Stimulated activated naive CD8-positive, alpha-beta T cell treated with anti-CD3 and anti-CD28 coated beads, Interleukin-15, Interleukin-2, amounts not matched to agents 100 U/mL and 50 U/mL, for 24 hours (primary cell): ENCODE measurements at places on chromosomes 11 and 22.

- DNase-seq: no peak
Observed at GRCh38 chr11:110434952-110435779, 5.4 kb downstream of the FDX1 start.

GRCh38 chr11:130124096-130124495, 35.5 kb upstream of the ST14 start:
- DNase-seq: no peak

DNA sequence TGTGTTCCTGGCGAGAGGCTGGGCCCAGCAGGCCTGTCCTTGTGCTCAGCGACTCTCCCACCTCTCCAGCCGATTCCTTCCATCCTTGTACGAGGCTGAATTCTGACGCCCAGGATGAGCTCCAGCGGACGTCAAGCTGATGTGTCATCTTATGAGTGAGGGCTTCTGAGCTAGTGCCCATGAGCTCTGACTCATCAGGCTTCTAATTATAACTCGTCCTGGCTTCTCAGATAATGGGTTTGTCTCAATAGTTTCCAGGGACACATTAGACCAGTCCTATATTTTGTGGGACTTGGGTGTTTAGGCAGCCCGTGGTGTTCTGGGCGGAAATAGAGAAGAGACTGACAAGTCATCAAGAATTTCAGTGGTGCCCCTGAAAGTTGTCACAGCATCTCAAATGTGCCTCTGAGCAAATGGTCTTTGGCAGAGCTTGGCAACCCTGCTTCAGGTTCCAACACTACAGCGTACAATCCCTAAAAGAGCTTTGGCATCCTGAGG, 108.2 kb upstream of the CD44 start:
- DNase-seq: no peak

DNA sequence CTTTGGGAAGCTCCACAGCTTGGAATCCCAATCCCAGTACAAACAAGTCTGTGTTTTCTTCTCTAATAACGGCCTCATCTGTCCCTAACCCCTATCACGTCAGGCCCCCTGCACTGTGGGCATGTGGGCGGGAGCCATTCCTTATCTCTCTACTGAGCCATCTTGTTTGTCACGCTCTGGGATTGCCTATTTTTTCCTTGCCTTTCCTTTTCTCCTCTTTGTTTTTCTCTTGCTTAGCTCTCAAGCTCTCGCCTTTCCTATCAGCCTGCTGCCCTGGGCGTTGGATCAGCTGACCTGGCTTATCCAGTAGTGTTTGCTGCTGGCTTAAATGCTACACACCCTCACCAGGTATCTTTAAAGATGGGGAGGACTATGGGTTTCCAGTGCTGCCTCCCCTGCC, 35.8 kb downstream of the ARHGAP1 start:
- DNase-seq: no peak

GRCh38 chr11:19524171-19524671, 188.4 kb upstream of the NAV2 start:
- DNase-seq: no peak

- peak; percentile 43 for DNase-seq
Observed at GRCh38 chr22:35604621-35605368, 12.3 kb downstream of the MB start.

- DNase-seq: no peak
Observed at GRCh38 chr11:9700105-9700801, 36.4 kb downstream of the SWAP70 start.

DNA sequence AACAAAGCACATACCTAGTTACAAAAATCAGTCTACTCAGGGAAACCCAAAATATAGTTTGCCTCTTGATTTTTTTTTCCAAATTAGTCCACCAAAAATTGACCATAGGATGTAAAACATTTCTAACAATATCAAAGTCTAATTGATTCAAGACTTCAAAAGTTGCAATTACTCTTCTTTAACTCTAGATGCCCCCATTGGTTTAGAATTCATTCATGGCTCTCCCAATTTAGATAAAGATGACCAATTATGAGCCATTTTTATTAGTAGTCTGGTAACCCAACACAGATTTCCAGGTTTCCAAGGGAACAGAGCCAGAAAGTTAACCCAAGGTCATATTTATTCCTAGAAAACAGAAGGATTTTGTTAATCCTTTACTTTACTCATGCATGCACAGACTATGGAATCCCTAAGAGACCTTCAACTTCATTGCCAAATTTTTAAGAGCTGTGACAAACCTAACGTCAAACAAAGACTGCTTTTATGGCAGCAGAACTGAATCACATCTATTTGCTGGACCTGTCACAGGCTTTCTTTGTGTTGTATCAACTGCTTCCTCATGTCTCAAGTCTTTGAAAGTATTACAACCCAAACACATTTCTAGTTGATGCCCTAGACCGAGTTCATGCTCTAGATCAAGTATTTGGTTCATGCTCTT, 55.3 kb downstream of the C22orf42 start:
- no peak for DNase-seq

GRCh38 chr11:99901175-99901574, 785.9 kb upstream of the ARHGAP42 start:
- no peak for DNase-seq

GRCh38 chr11:32137263-32137662, 46.4 kb downstream of the RCN1 start:
- no peak for DNase-seq

DNA sequence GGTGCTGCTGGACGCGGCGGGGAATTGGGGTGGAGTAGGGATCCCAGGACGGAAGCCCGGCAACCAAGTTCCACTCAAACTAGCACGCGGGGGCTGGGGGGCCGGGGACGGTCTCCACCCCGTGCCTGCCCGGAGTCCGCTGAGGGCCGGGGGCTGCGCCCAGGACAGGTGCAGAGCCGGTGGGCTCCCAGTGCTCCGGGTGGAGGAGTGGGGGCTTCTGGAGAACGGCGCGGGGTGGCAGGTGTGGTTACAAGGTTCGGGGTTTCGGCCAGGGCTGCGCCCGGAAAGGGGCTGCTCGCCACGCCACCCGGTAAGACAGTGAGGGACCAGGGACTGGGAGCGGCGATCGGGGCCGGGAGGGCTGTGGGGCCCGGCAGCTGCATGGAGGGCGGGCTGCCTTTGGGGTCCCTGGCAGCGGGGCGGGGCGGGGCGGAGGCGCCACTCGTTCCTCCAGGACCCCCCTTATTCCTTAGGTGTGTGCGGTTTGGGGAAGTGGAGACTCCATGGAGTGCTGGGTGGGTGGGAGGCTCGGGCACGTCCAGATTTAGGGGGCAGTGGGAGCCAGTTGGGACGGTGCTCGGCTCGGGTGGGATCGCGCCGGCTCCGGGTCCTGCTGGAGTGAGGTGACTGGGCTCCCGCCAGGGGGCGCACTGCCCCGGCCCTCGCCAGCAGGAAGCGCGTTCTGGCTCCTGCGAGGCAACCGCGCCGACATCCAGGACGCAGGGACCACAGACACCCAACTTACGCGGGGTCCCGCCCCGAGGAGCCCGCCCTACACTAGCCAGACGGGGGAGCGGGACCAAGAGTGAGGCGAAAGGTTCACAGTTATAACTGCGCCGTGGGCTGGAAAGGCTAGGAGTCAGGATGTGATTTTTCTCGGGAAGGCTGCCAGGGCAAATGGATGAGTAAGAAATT, 868 bp downstream of the TSPAN18 start:
- DNase-seq: peak; percentile 86

DNA sequence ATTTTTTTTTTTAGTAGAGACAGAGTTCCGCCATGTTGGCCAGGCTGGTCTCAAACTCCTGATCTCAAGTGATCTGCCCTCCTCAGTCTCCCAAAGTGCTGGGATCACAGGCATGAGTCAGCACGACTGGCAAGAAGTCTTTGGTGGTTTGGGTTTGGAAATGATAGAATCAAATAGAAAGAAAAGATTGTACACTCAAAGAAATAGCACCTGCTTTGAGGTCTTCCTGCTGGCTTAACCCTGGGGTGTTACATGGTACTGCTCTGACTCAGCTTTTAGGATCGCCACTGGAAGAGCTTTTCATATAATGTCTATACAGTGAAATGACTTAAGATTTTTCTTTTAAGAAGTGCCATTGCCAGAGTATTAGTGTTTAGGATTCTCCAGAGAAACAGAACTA, 50.2 kb downstream of the JAM3 start:
- no peak for DNase-seq

DNA sequence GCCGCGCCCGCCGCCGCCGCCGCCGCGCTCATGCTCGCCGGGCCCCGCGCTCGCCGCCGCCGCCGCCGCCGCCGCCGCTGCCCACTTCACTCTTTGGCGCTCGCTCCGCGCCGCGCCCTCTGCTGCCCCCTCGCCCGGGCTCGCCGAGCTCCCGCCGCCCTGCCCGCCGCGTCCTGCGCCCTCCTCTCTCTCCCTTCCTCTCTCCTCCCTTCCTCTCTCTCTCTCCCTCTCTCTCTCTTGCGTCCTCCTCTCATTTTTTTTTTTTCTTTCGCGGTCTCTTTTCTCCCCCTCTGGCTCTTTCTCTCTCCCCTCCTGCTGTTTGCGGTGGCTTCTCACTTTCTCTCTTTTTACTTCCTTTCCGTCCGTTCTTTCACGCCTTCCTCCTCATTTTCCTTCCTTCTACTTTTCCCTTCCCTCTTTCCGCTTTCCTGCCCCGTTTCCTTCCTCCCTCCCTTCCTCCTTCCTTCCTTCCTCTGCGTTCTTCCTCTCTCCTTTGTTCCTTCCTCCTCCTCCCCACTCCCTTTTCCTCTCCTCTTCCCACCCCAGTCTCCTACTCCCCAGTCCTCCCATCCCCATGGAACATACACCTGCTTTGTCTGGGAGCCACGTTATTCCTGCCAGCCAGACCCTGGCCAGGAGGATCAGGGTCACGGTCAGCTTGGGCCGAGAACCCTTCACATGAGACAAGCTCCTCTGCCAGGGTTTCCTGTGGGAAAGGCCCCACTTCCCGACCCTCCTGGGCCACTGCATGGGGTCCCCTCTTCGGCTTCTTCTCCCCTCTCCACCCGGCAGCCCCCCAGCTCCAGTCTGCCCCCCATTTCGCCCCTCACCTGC, 19.3 kb upstream of the SHISAL1 start:
- DNase-seq: peak; percentile 22

GRCh38 chr11:35928688-35929395, 15.0 kb upstream of the LDLRAD3 start:
- DNase-seq: no peak

GRCh38 chr11:68258363-68258765, 13.4 kb downstream of the C11orf24 start:
- DNase-seq: no peak

DNA sequence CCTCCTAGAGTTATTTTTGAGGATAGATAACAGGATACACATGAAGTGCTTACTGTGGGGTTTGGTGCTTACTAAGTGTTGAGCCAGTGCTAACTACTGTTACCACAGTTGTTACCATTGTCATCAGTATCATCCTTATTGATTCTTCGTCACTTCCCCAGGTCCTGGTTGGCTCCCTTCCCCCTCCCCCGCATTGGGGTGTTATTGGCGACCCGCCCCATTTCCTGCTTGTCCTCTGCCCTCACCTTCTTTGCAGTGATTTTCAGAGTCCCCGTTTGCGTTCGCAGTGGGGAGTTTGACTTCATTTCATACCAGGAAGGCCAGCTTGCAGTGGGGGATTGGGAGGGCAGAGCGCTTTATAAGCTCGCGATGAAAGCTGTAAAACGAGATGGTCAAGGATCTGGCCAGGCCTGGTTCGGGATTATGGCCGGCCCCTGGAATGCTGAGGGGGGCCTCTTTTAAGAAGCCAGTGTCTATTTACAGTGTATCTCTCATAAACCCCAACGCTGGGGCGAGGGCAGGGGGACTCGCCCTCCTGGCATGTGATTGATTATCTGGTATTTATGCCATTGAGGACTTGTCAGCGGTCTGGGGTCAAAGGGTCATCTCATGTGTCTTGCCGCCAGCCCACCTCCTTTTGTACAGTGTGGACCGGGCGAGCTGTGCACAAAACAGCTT, 84.6 kb upstream of the NNMT start:
- DNase-seq: no peak

DNA sequence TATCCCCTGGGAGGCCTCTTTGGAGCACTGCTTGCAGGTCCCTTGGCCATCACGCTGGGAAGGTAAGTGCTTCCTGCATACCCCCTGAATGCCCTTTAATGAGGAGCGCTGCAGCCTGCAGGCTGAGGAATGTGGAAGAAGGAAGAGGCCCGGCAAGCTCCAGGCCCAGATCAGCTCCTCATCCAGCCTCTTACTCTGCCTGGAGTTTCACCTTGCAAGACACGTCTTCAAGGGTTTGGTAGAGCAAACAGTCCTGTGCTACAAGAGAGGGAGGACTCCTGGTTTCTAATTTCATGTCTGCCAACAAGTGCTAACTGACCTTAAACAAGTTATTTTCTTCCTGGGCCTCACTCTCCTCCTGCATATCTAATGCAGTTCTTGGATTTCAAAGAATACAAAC, 10.9 kb downstream of the SLC2A11 start:
- DNase-seq: no peak

DNA sequence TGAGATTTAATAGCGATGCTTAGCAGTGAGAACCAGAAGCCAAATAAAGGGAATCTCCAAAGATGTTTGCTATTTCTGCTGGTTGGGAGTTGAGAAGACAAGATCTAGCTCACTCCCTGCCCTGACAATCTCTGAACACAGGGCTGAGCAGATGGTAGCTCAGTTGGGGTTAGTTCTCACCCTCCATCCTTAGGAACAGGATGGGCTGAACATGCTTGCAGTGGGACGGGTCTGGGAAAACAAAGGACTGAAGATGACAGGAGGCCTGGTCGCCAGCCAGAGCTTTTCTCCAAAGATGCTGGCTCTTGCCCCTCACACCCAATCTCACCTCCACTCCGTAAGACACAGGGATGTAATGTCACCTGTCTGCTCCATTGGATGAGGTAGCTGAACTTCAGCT, 72.7 kb downstream of the SC5D start:
- no peak for DNase-seq

DNA sequence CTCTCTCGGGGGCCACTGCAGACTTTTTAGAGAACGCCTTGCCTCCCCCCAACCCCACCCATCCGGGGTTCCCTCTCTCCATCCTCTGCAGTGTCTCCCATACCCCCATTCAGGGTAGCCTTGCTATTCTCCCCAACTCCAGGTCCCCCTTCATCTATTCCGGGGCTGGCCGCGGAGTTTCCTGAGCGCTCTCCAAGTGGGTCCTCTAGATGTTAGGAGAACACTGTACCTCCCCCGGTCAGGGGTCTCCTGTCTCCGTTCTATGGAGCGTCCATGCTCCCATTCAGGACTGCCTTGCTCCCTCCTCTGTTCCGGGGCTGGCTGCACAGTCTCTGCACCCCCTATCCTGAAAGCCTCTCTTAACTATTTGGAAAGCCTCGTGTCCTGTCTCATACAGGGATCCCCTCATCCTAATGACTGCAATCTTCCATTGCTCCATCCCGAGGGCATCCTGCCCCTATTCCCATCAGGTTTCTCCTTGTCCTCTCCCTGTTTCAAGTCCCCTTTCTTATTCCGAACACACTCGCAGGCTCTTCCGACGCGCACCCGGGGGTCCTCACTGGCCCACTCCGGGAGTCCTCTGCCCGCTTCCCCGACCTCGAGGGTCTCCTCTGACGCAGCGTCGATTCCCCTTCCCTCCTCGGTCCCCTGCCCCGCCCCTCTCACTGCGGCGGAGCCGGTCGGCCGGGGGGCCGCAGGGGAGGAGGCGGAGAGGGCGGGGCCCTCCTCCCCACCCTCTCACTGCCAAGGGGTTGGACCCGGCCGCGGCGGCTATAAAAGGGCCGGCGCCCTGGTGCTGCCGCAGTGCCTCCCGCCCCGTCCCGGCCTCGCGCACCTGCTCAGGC, at the start of gene NEFH:
TSS of gene NEFH (plus strand) at position 802 of the 845 bp plus-strand sequence. CDS start 45 bp downstream, outside the sequence.
- no peak for DNase-seq
